ENCODE measurements at places on chromosomes 1 and 21.
A peak's percentile ranks its signal among the peaks of the same experiment; 100 is the strongest.

- no peak for DNase-seq
Observed at GRCh38 chr1:112881742-112882127, 74.3 kb downstream of the SLC16A1 start.

DNA sequence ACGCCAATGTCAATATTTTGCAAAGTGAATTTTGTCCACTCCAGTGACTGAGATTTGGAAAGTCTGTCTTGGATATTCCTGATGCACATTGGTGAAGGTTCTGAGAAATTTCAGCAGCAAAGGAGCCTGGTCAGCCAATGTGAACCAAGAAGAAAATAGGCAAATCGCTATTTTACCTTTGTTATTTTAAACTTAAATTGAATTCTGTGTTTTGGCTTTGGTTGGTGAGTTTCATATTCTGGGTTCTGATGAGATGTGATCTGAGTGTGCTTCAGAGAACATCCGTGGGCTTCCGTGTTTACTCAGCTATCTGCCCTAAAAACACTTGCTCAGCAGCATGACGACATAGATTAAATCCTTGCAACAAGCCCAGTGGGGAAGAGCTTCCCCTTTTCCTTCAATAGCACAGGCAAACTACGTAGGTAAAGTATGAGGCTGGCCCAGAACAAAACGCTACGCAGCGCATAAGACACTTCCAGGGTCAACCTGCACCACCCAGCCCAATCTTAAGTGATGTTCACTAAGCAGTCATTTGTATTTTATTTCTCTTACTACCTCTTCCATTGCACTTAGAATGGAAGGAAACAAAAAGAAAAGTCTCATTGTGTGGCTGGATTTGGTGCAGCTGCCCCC, 176.4 kb upstream of the KAZN start:
- DNase-seq = no peak

DNA sequence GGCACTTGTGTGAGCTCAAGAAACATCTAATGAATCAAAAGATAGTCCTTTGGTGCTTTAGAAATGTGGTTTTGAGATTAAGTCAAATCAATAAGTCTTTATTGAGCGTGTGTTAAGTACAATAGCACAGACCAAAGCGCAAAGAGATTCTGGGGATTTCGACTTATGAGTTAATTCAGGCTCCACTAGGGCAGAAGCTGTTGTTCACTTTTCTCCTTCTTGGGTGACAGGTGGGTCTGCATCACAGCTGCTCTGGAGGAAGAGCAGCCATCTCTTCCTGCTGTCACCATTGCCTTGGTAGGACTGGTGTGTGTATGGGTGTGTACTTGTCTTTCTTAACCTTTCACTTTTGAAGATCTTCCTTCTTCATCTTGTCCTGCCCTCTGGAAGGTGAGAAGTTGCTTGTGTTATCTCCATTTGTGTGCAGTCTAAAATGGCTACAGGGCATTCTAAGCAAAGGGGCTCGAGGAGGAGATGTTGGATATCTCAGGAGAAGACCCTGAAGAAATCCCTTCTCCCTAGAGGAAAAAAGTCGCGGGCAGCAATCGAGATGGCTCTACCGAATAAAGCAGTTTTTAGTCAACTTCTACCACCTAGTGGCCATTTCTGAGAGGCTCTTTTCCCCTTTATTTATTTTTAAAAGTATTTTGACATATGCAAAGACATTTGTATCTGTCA, 22.9 kb upstream of the DISC1 start:
- DNase-seq = peak; percentile 69

DNA sequence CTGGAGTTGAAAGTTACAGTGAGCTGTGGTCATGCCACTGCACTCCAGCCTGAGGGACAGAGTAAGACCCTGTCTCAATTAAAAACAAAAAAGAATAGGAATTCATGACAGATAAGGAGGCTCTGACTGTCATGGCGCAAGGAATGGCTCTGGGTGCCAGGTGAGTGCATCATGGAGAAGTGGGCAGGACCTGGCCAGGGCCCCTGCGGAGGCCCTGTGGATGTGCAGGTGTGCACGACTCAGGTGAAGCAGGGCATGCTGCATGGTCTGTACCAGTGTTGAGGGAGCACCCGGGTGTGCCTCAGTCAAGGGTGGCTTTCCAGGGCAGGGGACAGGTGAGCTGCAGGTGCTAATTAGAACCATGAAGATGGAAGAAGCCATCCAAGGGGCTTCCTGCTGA, 14.0 kb downstream of the SLC1A7 start:
- no peak for DNase-seq

DNA sequence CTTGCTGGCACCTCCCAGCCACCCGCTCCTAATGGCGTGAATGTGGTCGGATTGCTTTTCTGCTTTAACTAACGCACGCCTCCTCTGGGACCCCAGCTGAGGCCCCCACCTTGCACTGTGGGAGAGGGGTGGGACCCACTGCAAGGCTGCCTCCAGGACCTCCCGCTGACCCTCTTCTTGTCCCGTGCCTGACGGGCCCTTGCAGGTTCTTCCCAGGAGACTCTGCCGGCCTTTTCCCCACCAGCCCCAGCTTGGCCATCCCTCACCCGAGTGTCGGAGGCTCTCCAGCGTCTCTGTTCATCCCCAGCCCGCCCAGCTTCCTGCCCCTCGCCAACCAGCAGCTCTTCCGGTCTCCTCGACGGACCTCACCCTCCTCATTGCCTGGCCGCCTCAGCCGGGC, 18.6 kb downstream of the TMEM201 start:
- DNase-seq = no peak

DNA sequence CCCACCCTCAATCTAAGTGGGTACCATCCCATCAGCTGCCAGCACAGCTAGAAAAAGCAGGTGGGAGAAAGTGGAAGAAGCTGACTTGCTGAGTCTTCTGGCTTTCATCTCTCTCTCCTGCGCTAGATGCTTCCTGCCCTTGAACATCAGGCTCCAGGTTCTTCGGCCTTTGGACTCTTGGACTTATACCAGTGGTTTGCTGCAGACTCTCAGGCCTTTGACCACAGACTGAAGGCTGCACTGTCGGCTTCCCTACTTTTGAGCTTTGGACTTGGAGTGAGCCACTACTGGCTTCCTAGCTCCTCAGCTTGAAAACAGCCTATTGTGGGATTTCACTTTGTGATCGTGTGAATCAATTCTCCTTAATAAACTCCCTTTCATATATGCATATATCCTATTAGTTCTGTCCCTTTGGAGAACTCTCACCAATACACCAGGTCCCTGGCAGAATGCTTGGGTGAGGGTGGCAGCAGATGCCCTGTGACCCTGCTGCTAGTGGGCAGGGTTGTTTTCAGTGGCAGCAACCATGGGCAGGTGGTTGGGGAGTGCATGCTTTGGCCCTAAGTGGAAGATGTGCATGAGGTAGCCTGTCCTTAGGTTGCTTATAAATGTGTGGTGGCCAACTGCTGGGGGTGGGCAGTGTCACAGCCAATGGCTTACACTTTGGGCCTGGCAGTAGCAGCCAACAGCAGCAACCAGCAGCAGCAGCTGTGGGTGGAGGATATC, 10.8 kb upstream of the ADAM30 start:
- no peak for DNase-seq

GRCh38 chr1:246629030-246629429, 62.8 kb downstream of the CNST start:
- DNase-seq = no peak

- DNase-seq = no peak
Observed at GRCh38 chr1:229248821-229249817, 21.8 kb upstream of the RAB4A start.

GRCh38 chr1:24874611-24875234, 55.4 kb downstream of the RUNX3 start:
- no peak for DNase-seq

DNA sequence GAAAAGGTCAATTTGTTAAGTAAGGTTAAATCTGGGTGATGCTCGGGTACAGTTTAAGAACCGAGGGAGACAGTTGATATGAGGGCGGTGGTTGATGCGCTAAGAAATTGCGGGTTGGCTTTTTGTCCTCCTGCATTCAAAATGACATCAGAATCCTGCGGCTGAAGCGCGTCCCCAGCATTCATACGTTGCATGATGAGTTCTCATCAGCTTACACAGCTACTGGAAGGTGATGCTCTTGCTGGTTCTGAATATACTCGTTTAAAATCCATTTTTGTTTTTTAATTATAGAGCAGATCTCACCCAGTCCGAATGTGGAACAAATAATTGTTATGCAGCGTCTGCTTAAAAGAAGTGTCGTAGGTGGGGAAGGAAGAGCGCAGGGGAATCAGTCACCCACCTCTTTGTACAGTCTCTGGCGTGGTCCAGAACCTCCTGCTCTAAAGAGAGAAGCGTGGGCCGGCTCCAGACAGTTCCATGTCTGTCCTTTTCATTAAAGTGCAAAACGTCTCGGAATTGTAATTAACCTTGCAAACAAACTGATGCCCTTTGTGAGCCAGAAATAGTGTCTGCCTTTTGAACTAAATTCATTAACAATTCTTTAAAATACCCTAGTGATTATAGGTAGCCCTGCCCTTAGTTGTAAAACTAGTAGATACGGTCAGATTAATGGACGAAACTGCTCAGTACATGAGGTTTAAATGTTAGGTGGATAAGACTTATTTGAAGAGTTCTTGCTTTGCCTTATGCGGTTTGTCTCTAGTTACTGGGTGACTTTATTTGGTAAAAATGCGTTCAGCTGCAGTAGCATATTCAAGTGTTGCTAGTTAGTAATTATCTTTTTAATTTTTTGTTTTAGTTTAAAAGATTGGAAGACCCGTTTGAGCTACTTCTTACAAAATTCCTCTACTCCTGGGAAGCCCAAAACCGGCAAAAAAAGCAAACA, 741 bp downstream of the RGS2 start:
- DNase-seq = peak; percentile 60

DNA sequence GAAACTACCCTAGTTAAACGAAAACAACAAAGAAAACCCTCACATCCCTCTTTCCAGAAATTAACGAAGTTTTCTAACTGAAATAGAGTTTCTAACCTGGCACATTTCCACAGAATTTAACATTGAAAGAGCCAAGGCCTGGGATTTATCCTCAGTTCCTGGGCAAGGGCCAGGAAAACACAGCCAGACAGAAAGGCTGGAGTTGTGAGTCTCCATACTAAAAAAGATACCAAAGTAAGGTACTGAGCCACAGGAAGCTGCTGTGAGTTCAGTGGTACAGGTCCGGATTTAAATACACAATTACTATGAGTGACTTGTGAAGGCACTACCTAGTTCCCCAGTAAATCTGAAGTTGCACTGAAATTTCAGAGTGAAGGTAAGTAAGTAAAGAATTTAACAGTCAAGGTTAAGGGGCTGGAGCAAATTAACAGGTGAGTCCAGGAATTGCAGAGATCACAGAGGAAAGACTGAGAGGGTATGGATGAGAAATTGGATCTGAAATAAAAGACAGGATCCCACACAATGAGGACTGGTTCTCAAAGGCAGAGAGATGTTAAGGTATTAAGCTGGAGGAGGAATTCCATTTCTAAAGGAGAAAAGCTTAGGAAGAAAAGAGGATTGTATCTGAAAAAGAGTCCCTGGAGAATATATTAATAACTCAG, 905 bp downstream of the LIX1L start:
- DNase-seq = peak; percentile 47

DNA sequence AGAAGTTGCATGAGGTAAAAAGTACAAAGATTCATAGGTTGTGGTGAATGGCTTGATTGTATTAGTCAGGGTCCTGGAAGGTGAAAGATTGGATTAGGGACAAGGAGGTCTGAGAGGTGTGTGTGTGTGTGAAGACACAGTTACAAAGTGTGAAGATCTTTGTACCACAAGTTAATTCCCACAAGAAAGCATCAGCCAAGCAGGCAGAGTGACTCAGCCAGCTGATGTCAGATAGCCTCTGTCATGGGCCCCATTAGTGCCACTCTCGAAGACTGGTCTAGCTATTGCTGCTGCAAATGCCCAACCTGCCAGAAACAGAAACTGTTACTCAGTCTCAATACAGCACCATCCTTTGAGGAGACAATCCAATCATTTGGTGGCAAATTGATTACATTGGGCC, 96.5 kb downstream of the DTL start:
- no peak for DNase-seq

DNA sequence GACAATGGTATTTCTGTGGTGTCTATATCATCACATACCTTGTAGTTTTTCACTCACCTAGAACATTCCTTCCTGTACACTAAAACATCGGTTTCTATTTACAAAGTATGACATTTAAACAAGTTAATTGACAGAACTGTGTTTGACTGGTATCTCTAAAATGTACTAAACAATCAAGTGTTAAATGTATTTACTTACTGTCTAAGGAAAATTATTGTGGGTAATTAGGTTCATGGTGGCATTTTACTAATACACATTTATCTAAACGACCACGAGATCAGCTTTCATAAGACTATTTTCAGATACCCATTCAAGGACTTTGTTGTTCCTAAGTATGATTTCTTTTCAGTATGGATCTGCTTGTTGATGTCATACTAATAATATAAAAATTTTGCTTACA, 115.2 kb downstream of the ADGRL2 start:
- no peak for DNase-seq

Measured in globus pallidus (tissue), 1 donor.